ENCODE measurements at places on chromosomes 16 and 17. TPM values are rescaled to one million over a fixed set of nuclear protein-coding genes. Genes with fewer than 3 reads are reported as not detected.

- H3K27me3 ChIP-seq = no peaks in the 10 kb centered on the region
- H3K27ac ChIP-seq = no peak overlapping the region
- no peak for DNase-seq
- no peaks in the 10 kb centered on the region for H3K4me1 ChIP-seq
- no peaks in the 10 kb centered on the region for H3K36me3 ChIP-seq
These were observed 33.8 kb upstream of the GHDC start for GRCh38 chr17:42227849-42228700.

DNA sequence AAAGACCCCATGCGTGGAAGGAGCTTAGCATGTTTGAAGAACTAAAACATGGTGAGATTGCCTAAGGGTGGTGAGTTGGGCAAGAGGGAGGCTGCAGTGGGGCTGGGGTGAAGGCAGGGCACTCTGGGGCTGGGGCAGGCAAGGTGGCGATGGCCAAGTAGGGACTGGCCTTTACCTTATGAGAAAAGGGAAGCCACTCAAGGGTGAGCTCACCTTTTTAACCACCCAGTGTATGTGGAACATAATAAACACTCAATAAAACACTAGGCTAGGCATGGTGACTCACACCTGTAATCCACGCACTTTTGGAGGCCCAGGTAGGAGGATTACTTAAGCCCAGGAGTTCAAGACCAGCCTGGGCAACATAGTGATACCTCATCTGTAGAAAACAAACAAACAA, 37.7 kb downstream of the LYRM9 start:
- H3K27ac ChIP-seq = no peak overlapping the region
- H3K36me3 ChIP-seq = no peaks in the 10 kb centered on the region
- no peaks in the 10 kb centered on the region for H3K4me1 ChIP-seq
- DNase-seq = no peak
- H3K27me3 ChIP-seq = no peaks in the 10 kb centered on the region

GRCh38 chr16:51649631-51650030, 498.6 kb upstream of the SALL1 start:
- H3K4me3 ChIP-seq = no peak overlapping the region
- no peak for DNase-seq
- H3K36me3 ChIP-seq = no peaks in the 10 kb centered on the region
- no peaks in the 10 kb centered on the region for H3K27me3 ChIP-seq

The NXPH3 gene
- total RNA-seq = 11.5 TPM

DNA sequence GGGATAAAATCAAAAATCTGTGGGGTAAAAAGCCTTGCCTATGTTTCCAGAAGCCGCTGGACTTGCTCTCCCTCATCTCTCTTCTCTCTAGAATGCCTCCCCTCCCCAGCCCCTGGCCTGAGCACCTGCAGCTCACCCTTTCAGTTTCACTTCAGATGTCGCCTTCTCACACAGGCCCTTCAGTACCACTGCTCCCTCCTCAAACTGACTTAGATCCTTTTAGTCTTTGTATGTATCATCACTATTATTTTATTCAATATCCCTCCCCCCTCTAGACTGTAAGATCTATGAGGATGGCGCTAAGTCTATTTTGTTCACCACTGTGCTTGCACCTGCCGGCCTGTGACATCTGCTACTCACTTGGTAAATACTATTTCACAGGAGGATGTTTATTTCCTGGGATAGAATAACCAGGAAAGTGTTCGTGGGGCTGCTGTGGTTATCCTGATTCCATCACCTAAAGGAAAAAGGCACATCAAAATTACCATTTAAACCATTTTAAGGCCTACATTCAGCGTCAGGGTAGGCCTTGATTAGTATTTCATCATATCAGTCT, 122.3 kb downstream of the MRTFB start:
- no peaks in the 10 kb centered on the region for H3K4me1 ChIP-seq
- no peaks in the 10 kb centered on the region for H3K36me3 ChIP-seq
- H3K4me3 ChIP-seq = no peak overlapping the region

The PPM1E gene
- total RNA-seq = not detected

The GNGT2 gene
- not detected for total RNA-seq

DNA sequence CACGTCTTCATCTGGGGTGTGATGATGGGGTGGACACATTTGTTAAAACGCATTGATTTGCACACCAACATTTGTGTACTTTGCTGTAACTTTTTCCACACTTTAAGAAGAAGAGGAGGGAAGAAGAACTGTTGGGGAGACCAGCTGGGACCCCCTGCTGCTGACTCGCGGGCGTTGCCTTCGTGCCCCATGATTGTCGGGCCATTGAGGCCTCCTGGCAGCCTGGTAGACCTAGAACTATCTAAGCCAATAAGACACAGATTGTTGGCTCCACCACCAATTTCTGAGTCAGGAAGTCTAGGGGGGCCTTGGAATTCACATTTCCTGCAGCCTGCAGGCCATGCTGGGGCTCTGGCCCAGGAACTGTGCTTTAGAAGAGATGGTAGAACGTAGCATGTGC, 105.5 kb downstream of the TNFRSF13B start:
- H3K36me3 ChIP-seq = no peaks in the 10 kb centered on the region
- H3K4me3 ChIP-seq = no peak overlapping the region
- no peaks in the 10 kb centered on the region for H3K27me3 ChIP-seq
- H3K27ac ChIP-seq = no peak overlapping the region

GRCh38 chr17:8153525-8153956, 1.3 kb upstream of the PER1 start:
- H3K36me3 ChIP-seq = no peaks in the 10 kb centered on the region
- peaks cover 7% of the 10 kb centered on the region for H3K4me1 ChIP-seq
- H3K27me3 ChIP-seq = no peaks in the 10 kb centered on the region
- H3K27ac ChIP-seq = peak overlapping the region; percentile 100

The OR1F1 gene
- not detected for total RNA-seq

DNA sequence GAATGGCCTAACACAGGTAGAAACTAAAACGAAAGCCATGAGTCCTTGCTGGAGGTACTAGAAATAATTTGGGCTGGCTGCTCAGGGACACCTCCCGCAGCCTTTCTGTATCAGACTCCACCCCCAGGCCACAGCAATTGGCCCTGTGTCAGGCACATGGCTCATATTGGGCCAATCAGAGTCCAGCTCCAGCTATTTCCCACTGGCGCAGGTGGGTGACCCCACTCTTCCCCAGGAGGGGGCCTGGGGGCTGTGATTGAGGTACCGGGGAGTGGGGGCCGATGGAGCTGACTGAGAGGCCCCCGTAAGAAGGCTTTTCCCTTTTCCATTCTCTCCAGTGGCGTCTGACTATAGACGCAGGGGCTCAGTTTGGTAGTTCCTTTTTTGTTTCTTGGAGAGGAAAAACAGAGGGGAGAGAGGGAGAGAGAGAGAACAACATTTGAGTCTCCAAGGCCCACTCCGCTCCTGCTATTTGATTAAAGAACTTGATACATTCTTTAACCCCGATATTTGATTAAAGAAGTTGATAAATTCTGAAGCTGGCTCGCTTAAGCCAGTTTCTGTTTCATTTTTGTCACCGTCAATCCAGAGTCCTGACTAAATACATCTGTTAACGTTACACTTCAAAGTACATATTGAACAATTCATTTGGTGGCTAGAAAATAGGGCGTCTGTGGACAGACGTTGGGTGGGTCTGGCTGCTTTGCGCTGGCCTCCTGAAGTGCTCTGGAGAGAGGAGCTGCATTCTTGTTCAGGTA, 26.3 kb downstream of the FOXL1 start:
- H3K4me3 ChIP-seq = no peak overlapping the region
- no peak for DNase-seq
- H3K27ac ChIP-seq = no peak overlapping the region
- no peaks in the 10 kb centered on the region for H3K36me3 ChIP-seq

DNA sequence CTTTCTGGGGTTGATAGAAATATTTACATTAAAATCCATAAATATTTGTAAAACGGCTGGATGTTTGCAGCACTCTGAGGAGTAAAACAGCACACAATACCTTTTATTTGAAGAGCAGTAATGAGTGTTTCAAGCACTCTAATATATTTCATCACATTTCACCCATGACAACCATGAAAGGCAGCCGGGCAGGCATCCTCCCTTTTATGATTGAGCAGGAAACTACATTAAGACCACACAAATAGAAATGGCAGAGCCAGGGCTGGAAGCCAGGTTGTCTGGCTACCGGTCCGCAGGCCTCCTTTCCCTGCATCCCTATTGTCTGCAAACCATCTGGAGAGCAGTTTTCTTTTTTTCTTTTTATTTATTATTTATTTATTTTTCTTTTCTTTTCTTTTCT, 23.1 kb upstream of the GPRC5C start:
- H3K27me3 ChIP-seq = no peaks in the 10 kb centered on the region
- DNase-seq = no peak
- H3K4me3 ChIP-seq = no peak overlapping the region
- no peak overlapping the region for H3K27ac ChIP-seq
- no peaks in the 10 kb centered on the region for H3K36me3 ChIP-seq
- H3K4me1 ChIP-seq = no peaks in the 10 kb centered on the region

The AATK gene
- total RNA-seq = 5.1 TPM

- DNase-seq = no peak
- no peak overlapping the region for H3K4me3 ChIP-seq
- no peaks in the 10 kb centered on the region for H3K27me3 ChIP-seq
- H3K4me1 ChIP-seq = no peaks in the 10 kb centered on the region
These were observed 3.2 kb downstream of the TRPV3 start for GRCh38 chr17:3554440-3554839.

DNA sequence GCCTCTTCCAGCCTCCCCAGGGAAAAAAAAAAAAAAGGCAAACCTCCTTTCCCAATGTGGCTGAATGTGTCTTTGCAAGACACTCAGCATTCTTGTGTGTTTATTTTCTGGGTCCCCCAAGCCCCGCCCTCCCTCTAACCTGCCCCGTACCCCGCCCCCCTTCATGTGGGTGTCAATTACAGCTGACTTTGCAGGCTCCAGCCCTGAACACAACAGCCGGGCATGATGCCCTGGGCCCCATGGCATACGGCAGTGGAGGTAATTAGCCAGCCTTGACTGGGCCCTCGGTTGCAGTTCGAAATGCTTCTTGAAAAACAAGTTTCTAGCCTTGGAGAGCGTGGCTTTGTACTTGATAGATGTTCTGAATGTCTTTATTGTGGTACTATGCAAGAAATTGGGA, 354.7 kb upstream of the RBFOX1 start:
- H3K36me3 ChIP-seq = no peaks in the 10 kb centered on the region
- H3K27ac ChIP-seq = no peak overlapping the region
- H3K4me1 ChIP-seq = no peaks in the 10 kb centered on the region
- H3K4me3 ChIP-seq = no peak overlapping the region
- no peak for DNase-seq
- H3K27me3 ChIP-seq = no peaks in the 10 kb centered on the region

GRCh38 chr16:81376880-81377279, 62.1 kb downstream of the GAN start:
- H3K27me3 ChIP-seq = no peaks in the 10 kb centered on the region
- H3K27ac ChIP-seq = no peak overlapping the region
- no peaks in the 10 kb centered on the region for H3K36me3 ChIP-seq
- H3K4me1 ChIP-seq = no peaks in the 10 kb centered on the region

DNA sequence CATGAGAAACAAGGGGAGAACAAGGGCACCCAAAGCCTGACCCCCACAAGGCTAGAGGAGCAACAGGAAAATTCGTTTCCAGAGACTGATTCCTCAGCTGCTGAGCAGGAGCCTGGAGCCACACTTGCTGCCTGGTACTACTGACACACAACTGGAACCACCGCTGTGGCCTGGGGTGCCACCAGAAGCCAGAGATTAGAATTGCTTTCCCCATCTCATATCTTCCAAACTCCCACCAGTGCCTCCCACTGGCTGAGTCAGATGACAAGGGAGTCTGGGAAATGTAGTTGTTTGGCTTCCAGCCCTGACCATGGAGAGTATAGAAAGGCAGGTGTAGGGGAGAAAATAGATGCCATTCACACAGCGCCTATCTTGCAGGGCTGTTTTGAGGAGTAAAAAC, 4.1 kb upstream of the TMEM11 start:
- H3K4me3 ChIP-seq = no peak overlapping the region
- no peaks in the 10 kb centered on the region for H3K36me3 ChIP-seq
- no peak for DNase-seq
- H3K4me1 ChIP-seq = no peaks in the 10 kb centered on the region

The CMTM2 gene
- total RNA-seq = not detected

DNA sequence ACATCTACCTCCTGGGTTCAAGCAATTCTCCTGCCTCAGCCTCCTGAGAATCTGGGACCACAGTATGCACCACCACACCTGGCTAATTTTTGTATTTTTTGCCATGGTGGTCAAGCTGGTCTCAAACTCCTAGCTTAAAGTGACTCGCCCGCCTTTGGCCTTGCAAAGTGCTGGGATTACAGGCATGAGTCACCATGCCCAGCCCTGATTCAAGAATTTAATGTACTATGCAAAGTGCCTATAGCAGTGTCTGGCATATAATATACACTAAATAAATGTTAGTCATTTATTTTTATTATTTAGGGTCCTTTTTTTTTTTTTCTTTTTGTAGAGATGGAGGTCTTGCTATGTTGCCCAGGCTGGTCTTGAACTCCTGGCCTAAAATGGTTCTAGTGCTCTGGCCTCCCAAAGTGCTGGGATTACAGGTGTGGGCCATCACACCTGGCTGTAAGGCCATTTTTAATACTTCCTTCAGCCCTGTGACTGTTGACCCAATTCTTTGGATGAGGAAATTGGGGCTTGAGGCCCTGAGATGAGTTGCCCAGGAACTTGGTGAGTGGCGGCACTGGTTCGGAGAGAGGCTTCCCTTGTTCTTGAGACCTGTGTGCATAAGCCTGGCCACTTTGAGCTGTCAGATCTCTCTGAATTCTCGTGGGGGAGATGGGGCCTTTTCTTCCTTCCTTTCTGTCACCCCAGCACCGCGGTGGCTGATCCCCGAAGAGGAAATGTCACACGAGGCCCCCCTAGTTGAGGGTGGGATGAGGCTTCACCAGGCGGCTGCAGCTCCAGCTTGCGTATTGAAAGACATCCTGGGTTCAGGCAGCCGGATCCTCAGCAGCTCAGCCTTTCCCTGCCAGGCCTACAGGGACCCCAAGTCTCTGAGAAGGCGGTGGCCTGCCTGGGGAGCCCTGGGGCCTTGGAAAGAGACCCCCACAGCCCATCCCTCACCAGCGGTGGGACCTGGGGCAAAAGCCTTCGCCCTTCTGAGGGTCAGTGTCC, 38.7 kb downstream of the LAT start:
- DNase-seq = no peak
- H3K36me3 ChIP-seq = no peaks in the 10 kb centered on the region
- no peak overlapping the region for H3K4me3 ChIP-seq
- no peak overlapping the region for H3K27ac ChIP-seq
- no peaks in the 10 kb centered on the region for H3K4me1 ChIP-seq

The PPL gene
- total RNA-seq = 8.7 TPM

- no peak overlapping the region for H3K27ac ChIP-seq
- H3K36me3 ChIP-seq = no peaks in the 10 kb centered on the region
- no peak for DNase-seq
These were observed 204.7 kb downstream of the HS3ST4 start for GRCh38 chr16:25896411-25896810.

The PEX12 gene
- total RNA-seq = 15.9 TPM

The ZPBP2 gene
- total RNA-seq = not detected

DNA sequence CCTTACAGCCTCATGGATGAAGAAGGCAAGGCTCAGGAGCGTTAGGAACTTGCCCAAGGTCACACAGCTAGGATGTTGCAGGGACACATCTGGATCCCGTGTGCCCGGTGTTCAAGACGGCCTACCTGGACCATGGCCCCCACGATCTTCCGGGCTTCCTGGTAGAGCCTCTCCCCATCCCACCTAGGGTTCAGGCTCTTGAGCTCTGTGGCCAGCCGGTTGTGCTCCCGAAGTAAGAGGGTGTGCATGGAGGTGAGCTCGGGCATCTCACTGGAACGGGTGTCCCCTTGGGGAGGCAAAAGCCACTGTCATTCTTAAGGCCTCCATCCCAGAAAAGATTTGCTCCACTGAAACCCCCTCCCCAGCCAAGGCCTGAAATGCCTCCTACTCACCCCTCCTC, 5.3 kb downstream of the MPO start:
- H3K27me3 ChIP-seq = no peaks in the 10 kb centered on the region
- no peak for DNase-seq
- no peak overlapping the region for H3K27ac ChIP-seq
- no peaks in the 10 kb centered on the region for H3K4me1 ChIP-seq

GRCh38 chr17:58322581-58323185, 5.9 kb downstream of the TSPOAP1 start:
- no peak overlapping the region for H3K4me3 ChIP-seq
- no peaks in the 10 kb centered on the region for H3K27me3 ChIP-seq
- no peak overlapping the region for H3K27ac ChIP-seq
- H3K36me3 ChIP-seq = no peaks in the 10 kb centered on the region

Measured in uterus (tissue), 4 donors.